ENCODE measurements at places on chromosomes 7 and 10.
A peak's percentile ranks its signal among the peaks of the same experiment; 100 is the strongest.

DNA sequence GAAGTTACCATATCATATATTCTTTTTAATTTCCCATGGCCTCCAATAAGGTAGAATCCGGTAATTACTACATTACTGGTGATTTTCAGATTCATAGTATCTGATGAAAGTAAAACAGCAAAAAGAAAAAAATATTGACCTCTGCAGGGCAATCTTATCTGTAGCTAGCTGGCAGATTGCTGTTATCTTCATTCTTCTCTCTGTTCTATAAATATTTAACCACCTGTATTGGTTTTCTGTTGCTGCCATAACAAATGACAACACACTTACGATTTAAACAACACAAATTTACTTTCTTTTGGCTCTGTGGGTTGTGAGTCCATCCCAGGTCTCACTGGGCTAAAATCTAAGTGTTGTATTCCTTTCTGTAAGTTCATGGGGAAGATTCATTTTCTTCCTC is 164.5 kb downstream of the ZEB1 start:
- DNase-seq = no peak

GRCh38 chr7:64884913-64885370 is 18.1 kb upstream of the ZNF273 start:
- DNase-seq = no peak

- DNase-seq = no peak
Measured at GRCh38 chr10:44382981-44383748, 1.7 kb downstream of the CXCL12 start.

- no peak for DNase-seq
Measured at GRCh38 chr7:154871507-154871906, 131.4 kb downstream of the PAXIP1 start.

DNA sequence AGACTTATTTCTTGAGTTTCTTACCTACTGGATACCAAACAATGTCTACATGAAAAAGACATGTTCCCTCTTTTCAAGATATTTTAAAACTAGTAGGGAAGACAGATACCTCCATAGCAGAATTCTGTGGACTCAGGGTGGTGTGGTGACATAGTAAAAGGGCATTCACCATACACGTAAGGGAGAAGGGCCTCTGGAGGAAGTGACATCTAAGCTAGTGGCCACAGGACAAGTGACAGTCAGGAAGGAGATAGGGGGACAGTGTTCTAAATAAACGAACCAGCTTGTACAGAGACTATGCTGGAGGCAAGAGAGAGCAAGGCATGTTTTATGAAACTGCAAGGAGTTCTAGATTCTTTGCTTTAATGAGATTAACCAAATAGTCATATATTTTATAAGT is 321.7 kb upstream of the LRGUK start:
- no peak for DNase-seq

DNA sequence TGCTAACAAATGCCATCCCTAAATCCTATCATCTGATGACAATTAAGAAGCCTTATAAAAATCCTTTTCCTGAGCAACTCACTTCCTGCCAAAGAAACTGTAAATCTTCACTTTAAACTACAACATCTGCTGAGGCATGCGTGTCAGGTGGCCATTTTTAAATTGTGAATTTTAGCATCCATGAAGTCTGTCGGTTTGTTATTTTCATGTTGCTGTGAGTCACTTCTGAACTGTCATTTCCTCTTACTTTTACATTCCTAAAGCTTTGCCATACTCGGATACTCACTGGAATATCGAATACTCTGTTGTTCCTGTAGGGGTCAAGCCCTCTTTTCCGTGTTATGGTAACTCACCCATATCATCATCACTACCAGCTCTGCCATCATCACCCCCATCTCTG is 34.3 kb upstream of the TMEM26 start:
- DNase-seq = no peak

DNA sequence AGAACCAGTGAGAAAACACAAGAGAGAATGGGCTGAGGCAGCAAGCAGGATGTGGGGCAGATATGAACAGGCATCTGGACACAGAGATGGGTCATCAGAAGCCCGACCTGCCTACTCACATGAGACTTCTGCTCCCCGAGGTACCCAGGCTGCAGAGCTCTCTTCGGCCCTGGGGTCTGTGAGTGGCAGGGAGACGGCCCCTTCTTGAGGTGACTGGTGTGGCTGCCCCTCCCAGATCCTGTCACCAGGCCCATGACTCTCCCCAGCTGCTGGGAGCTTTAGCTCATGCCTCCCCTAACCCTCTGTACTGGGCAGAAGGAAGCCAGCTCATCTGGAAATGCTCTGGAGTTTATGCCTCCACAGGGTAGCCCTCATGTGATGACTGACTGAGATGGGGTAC is 157.6 kb upstream of the PCBD1 start:
- DNase-seq = no peak

DNA sequence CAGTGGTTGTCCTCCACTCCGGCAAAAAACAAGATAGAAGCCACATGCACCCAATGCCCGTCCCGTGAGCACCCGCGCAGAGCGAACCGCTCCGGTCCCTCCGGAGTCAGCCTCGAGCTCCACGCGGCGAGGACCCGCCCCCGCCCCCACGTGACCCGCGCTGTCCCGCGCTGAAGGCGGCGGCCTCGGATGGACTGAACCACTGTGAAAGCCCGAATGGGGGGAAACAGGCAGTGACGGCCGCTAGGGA is 766 bp upstream of the EIF3B start:
- peak; percentile 74 for DNase-seq

GRCh38 chr10:24463611-24464426 is 254.9 kb downstream of the KIAA1217 start:
- peak; percentile 88 for DNase-seq

GRCh38 chr7:102410123-102410522 is 14.0 kb downstream of the PRKRIP1 start:
- no peak for DNase-seq

DNA sequence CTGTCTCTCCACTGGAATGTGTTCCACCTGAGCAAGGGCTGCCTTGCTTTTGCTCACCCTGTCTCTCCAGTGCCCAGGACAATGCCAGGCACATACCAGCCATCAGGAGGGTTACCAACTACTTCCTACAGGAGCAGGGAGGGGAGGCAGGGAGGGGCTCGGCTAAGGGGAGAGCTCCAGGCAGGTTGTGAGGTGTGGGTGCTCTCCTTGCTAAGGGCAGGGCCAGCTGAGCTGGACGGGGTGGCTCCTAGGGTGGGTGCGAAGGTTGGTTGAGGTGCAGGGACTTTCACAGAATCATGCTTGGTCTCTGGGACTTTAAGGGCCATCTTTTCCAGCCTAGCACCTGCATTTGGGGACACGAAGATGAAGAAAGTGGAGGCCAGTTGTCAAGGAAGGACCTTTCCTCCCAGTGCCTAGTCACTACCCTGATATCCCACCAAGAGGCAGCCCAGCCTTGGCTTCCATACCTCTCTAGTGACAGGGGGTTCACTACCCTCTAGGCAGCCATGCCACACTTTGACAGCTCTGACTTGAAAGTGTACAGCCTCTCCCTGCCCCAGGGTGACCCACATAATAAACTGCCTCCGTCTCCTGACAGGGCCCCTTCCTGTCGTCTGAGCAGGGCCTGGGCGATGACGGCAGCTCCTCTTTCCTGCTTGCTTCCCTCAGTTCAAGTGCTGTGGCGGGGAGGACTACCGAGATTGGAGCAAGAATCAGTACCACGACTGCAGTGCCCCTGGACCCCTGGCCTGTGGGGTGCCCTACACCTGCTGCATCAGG is 46.5 kb downstream of the TSPAN15 start:
- DNase-seq = no peak

GRCh38 chr7:18532813-18533212 is 37.3 kb downstream of the HDAC9 start:
- DNase-seq = no peak

- no peak for DNase-seq
Measured at GRCh38 chr10:103257812-103258211, 12.1 kb downstream of the RPEL1 start.

DNA sequence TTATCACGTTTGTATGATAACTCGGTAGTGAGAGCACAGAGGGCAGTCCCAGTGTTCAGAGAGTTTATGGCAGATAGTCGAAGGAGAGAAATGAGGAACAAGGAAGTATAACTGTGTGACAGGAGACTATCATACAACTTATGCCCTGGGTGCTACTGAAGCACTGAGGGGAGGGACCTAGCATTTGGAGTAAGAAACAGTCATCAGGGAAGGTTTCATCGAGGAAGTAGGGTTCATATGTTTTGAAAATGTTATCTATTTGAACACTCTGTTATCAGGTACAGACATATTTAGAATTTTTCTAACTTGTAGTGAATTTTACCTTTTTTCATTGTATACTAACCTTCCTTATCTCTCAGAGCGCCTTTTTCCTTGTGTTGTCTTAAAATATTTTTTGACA is 1214.4 kb upstream of the C7orf33 start:
- DNase-seq = no peak

DNA sequence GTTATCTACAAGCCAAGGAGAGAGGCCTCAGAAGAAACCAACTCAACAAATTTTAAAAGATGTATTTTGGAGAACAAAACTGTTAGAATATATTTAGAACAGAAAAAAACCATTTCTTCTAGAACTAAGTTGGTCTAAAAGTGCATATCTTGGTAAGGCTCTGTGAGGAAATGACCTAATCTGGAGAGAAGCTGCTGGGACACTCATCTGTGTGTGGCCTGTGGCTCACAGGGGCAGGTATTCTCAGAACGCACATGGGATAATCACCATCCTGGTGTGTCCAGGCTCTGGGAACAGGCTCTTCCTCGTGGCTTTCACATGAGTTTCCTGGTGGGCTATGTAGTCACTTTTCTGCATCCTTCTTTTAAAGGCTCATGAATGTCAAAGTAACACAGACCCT is 38.1 kb upstream of the PRSS1 start:
- no peak for DNase-seq

All from AG04450 (cell line).